ENCODE measurements at places on chromosomes 11 and 22.

DNA sequence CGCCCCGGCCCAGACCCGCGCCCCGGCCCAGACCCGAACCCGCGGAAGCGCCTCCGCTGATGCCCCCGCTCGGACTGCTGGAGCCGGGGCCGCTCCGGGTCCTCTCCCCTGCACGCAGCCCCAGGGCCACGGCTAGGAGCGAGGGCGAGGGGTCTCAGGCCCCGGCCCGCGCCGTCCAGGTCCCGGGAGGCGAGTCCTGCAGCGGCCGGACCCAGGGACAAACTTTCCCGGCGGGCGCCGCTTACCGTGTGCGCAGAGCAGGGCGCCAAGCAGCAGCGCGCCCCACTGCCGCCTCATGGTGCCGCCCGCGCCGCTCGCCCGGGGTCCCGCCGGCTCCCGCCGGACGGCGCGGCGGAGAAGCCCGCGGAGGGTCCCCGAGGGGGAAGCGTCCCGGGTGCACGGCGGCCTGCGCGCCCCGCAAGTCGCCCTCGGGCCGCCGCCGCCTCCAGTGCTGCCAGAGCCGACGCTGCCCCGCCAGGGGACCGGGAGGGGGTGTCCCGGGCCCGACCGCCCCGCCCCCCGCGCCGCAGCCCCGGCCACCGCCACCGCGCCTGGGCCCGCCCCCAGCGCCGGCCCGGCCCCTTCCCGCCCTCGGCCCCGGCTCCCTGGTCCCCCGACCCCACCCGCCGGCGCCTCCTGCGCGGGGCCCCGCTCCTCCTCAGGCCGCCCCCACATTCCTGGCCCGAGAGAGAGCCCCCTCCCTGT, at the start of gene LRP4:
Gene LRP4, minus strand, starts transcription at position 468 of the 705 bp plus-strand sequence. Its CDS starts 171 bp downstream, at position 297.
- no peak for DNase-seq

DNA sequence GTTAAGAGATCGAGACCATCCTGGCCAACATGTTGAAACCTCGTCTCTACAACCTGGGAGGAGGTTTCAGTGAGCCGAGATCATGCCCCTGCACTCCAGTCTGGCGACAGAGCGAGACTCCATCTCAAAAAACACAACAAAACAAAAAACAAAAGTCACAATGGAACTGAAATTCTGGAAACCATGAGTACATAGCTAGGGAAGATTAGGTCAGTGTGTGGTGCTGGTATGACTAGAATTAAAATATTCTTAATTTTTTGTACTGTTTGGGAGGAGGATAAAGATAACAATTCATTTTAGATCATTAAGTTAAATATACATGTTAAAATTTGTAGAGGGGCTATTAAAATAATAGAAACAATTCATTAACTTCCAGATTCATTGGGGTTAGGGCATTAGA, 344.4 kb downstream of the TBC1D22A start:
- DNase-seq: no peak

DNA sequence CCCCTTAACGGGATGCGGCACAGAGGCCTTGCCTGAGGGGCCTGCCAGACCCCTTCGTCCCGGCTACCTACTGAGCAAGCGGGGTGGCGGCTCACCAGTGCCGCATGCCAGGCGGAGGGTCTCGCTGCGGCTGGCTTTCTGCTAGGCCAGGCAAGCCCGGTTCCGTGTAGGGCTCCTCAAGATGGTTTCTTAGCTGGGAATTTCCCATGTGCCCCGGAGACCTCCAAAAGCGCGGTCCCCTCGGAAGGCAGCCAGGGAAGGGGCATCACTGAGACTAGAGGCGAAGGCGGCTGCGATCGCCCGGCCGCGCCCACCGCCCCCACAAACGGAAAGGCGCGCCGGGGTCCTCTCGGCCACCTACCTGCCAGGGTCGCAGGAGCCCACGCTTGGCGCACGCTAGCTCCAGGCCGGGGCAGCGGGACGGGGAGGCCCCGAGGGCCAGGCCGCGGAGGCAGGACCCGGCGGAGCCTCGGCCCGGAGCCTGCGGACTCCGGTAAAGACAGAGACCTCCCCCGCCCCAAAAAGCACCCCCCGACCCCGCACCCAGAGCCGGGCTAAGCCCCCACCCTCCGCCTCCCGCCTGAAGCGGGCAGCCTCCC, 23.8 kb downstream of the MICAL3 start:
- no peak for DNase-seq

GRCh38 chr11:86632499-86633269, 39.7 kb downstream of the ME3 start:
- DNase-seq: peak; percentile 100

DNA sequence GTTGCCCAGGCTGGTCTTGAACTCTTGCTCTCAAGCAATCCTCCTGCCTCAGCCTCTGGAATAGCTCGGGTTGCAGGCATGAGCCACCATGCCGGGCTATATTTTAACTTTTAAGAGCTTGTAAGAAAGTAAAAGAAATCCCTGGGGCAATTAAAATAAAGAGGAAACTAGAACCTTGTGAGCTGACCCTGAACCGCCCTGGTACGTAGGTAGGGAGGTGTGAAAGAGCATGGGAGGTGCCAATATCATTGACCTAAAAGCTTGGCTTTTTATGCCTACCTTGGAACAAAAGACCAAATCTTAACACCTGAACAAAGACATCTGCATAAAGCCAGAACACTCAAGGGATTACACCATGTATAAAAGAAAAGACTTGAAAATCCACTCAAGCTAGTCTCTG, 595.1 kb downstream of the SOX6 start:
- no peak for DNase-seq

DNA sequence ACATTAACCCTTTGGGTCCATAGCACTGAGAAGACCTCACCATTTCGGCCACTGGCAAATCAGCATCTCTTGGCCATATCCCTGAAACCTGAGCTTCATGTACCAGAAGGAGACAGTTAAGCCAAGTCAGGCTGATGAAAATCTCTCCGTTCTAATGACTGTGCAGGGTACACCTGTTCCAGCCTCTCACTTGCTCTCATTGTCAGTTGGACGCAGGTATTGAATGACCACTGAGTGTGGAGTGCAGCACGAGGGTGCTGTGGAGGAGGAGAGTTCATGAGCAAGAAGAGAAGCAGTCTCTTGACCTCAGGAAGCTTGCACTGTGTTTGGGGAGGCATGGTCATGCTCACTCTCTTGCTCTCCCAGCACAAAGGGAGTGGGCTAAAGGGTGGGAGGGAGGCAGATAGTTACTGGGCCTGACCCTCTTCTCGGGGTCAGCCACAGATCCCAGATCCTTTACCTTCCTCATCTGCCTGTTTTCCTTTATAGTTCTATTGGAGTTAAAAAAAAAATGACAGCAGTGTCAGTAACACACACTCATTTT, 65.2 kb downstream of the ZBTB16 start:
- no peak for DNase-seq

DNA sequence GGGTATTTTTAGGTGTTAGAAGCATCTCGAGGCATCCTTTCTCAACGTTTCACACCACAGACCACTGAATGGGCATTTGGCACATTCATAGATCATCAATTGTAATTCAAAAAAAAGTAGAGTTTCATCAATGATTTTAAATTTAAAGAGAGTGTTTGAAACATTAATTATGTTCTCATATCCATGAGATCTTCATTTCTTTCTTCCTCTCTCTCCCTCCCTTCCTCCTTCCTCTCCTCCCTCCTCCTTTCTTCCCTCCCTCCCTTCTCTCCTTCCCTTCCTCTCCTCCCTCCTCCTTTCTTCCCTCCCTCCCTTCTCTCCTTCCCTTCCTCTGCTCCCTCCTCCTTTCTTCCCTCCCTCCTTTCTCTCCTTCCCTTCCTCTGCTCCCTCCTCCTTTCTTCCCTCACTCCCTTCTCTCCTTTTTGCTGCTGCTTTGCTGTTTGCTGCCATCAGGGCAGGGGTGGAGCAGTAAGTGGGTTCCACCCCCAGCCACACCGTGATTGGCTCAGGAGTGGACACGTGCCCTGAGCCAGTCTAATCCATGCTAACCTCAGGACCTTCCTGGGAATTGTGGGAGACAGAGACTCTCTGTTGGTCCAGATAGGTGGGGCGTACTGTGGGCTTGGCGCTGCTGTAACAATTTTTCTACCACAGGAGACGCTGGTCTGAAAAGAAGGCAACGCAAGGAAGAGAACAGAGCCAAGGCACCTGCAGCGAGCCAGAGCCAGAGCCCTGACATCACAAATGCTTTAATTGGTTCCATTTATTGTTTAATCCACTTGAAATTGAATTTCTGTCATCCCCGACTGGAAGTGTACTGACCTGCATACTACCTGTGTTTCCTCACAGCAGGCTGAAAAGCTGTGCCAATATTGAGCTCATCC, 33.7 kb upstream of the APOBEC3A start:
- DNase-seq: peak; percentile 86

GRCh38 chr11:84396521-84396920, 1110.4 kb upstream of the CCDC90B start:
- DNase-seq: no peak

DNA sequence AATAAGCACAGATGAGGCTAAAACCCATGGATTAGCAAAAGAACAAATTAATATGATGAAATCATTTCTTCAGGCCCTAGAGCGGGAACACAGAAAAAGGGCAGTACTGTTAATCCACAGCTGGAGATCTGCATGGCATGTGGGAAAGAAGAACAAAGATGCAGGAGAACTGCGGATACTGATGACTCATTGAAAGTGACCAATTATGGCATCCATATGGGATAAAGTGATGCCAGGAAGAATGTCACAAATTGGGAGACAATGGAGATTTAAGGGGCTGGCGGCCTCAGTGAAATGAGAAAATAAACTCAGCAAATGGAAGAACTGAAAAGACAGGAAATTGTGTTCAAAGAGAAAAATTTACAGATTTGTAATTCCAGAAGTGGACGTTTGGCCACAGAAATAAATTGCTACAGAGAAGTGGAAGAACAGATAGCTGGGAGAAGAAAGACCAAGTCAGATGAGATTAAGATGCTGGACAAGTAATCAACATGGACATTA, 39.4 kb downstream of the SIK3 start:
- peak; percentile 74 for DNase-seq

GRCh38 chr22:18064636-18065035, 13.2 kb upstream of the PEX26 start:
- no peak for DNase-seq

DNA sequence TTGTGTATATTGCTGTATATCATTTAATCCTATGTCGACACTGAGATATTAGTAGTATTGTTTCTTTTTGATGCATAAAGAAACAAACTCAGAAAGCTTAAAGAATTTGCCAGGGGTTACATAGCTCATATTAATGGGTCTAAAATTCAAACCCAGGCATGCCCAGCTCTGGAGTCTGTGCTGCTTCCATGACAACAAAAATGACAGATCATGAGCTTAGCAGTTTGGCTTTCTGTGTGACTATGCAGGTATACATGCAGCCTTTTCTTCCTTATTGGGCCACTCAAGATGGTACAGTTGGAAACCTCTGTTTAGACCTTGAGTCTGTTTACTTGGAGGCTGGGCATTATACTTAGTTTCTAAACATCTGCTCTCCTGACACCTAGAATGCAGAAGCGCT, 220.5 kb upstream of the TENM4 start:
- no peak for DNase-seq

- DNase-seq: peak; percentile 88
Measured at GRCh38 chr22:41305646-41306045, 4.3 kb downstream of the ZC3H7B start.

DNA sequence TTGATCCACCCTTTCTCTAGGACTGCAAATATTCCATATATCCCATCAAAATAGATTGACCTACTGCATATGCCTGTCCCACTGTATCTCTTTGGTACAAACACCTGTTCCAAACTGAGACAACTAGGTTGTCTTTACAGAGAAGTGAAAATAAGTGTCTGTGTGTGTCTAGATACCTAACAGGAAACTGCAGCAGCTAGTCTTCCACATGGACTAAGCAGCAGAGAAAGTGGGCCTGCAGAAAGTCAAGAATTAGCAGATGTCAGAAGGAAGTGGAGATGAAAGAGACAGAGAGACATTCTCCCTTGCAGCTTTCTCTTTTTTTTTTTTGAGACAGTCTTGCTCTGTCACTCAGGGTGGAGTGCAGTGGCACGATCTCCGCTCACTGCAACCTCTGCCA, 3.9 kb upstream of the RAB39A start:
- DNase-seq: no peak

DNA sequence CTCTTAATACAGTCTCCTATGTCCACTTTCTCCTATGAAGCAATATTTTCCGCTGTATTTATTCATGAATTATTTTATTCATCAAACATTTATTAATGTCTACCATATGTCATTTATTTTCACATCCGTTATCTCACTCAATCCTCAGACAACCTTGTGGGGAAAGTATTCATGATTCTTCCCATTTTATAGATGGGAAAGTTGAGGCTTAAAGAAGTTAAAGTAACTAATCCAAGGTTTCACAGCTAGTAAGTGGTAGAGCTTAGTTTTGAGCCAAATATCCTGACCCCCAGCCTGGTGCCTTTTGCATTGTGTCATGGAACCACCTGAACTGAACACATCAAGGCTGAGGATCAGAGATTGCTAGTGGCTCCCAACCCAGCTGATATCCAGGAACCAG, 66.6 kb downstream of the ISX start:
- DNase-seq: no peak
